Epithelial cell of proximal tubule (primary cell): ENCODE measurements at places on chromosomes 2 and 18. TPM values are rescaled to one million over a fixed set of nuclear protein-coding genes. Genes with fewer than 3 reads are reported as not detected.

The BUB1 gene
- total RNA-seq = 57.2 and 85.9 TPM in 2 replicates

The CSRNP3 gene
- 1.0 and 1.6 TPM in 2 replicates for total RNA-seq

The LINC00305 gene
- not detected in 2 replicates for total RNA-seq

The ACYP2 gene
- 3.5 and 4.9 TPM in 2 replicates for total RNA-seq

The GPBAR1 gene
- total RNA-seq = 1.0 and 2.3 TPM in 2 replicates

The APCDD1 gene
- total RNA-seq = 0.51 TPM in 1 of 2 replicates, not detected in the other

The MC5R gene
- total RNA-seq = not detected in 2 replicates

The GKN1 gene
- not detected in 2 replicates for total RNA-seq

The CCL20 gene
- total RNA-seq = 1.0 and 1.2 TPM in 2 replicates

The CPLX4 gene
- total RNA-seq = not detected in 2 replicates

The IL1R1 gene
- total RNA-seq = 5.7 and 10.7 TPM in 2 replicates

The SGPP2 gene
- total RNA-seq = 9.1 and 9.7 TPM in 2 replicates

The CD8B2 gene
- total RNA-seq = 0.29 TPM in 1 of 2 replicates, not detected in the other

The EVX2 gene
- not detected in 2 replicates for total RNA-seq

The CMPK2 gene
- total RNA-seq = 4.3 and 4.6 TPM in 2 replicates

The DHRS9 gene
- 0.14 and 0.35 TPM in 2 replicates for total RNA-seq

The STAT4 gene
- total RNA-seq = 0.72 and 1.6 TPM in 2 replicates

The OST4 gene
- total RNA-seq = 283 and 454 TPM in 2 replicates

The CIB4 gene
- total RNA-seq = not detected in 2 replicates

The PLCL1 gene
- under 0.01 TPM in 1 of 2 replicates, not detected in the other for total RNA-seq

The CYP27C1 gene
- 0.52 and 2.1 TPM in 2 replicates for total RNA-seq

The COL3A1 gene
- total RNA-seq = 1.1 and 12.5 TPM in 2 replicates

The RPRM gene
- not detected in 2 replicates for total RNA-seq

The C2orf78 gene
- total RNA-seq = not detected in 2 replicates

The HRH4 gene
- total RNA-seq = 0.12 TPM in 1 of 2 replicates, not detected in the other

The UCN gene
- not detected in 2 replicates for total RNA-seq
